ENCODE measurements at places on chromosomes 6 and 20. TPM values are rescaled to one million over a fixed set of nuclear protein-coding genes. Genes with fewer than 3 reads are reported as not detected.

DNA sequence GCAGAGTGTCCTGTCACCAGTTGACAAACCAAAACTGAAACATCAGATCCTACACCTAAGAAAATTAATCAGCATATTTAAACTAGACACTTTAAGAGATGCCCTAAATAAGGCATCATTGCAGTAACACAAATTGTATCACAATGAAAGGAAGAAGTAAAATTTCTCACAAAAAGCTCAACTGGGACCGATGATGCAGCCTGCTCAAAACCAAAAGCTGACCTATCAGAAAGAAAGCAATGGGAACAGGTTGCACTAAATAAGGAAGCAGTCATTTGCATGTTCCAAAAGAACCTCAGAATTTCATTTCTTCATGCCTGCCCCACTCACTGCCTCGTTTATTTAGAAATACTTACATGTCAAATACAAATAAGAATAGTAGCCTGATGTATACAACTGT, 12.1 kb downstream of the HIVEP2 start:
- DNase-seq, result no peak

- DNase-seq, result no peak
Observed at GRCh38 chr20:50247196-50248094, 56.8 kb downstream of the CEBPB start.

The SNAP91 gene
- 0.13 TPM for total RNA-seq

The RAET1E gene
- total RNA-seq, result 2.9 TPM

DNA sequence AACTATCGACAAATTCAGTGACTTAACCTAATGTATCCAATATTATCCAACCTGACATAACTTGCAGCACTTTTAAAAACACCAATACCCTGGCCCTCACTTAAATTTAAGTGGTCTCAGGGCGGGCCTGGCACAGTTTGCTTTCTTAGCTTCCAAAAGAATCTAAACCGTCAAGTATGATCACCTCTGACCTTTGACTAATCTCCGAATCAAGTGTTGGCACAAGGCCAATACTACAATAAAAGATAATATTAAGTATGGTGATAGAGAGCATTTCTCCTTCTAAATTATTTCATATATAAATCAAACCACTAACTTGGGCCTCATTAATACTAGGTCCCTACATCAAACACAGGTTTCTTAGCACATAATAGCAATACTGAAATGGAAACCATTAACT, 153.0 kb downstream of the PTPRK start:
- no peak for DNase-seq

DNA sequence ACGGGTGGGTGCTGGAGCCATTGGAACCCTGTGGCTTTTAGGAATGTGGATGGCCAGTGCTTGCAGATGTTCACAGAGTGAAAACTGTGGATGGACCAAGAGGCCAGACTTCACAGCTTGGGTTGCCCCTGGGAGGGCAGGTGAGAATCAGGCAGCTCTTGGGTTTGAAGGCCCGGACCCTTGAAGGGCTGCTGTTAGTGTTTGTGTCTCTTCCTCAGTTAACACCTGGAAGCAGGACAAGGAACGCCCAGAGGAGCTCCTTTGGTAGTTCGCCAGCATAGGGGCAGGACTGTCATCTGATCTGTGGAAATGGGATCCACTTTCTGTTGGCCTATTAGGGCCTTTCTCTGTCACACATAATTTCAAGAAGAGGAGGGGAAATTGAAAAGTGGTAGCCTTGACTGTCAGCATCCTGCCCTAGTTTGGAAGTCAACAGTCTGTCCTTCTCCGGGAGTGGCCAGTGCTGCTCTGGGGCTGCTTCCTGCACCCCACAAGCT, 43.6 kb downstream of the RIOK1 start:
- DNase-seq, result no peak

The KCNK5 gene
- 4.8 TPM for total RNA-seq

GRCh38 chr6:75579951-75580350, 21.7 kb upstream of the SENP6 start:
- DNase-seq, result no peak

DNA sequence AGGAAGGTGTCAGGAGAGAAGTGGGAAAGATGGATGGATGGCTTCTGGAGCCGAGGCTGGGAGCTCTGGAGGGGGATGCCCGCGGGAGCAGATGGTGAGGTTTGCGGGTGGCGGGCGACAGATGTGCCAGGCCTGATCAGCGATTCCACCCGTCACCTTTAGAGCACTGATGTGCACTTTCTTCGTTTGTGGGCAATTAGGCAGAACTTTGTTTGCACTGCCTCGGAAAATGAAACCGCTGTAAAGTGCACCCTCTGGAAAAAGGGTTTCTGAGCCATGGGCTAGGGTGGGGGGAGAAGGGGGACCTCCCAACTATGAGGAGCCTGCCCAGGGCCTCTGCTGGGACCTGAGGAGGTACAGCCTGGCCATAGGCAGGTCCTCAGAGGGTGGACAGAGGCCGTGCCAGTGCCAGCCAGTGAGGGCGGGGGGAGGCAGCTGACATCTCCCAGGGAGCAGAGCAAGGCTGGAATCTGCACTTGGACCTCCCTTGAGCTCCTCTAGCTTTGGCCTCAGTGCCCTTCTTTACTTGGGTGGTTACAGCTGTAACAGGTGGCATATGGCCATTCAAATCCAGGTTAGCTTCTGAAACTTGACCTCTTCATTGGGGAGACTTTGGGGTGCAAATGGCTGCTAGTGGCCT, 58.7 kb downstream of the CD40 start:
- no peak for DNase-seq

The HLA-DMB gene
- total RNA-seq, result 42.0 TPM
